ENCODE measurements at places on chromosomes 3 and 15.

GRCh38 chr15:93649691-93650235 is 560.8 kb upstream of the RGMA start:
- DNase-seq = no peak

DNA sequence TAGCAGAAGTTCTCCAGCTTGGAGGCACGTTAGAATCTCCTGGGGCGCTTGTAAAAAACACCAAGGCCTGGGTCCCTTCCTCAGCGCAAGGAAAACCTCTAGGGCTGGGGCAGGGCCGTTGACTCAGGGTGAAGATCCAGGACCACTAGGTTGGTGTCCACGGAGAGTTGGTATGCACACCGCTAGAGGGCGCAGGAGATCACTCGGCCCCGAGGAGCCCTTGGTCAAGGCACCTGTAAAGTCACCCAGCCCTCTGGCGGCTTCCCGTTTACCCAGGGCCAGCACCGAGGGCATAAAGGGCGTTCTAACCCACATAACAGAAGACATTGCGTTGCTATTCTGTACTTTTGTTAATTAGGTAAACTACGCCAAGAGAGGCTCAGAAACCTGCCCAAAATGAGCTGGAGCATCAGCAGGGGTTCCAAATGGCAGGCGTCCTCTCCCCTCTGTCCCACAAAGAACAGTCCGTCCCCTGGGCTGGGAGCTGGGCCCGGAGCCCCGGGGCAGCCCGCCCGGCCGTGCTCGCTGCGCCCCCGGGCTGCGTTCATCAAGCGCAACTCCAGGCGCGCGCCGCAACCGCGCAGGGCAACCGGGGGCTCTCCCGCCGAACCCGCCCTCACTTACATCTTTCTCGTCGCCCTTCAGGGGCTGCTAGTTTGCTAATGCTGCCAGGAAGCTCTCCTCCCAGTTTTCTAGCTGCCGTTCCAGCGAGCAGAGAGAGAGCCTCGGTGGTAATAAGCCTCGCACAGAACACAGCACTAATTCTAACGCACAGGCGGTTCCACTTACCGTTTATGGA is 332.1 kb downstream of the ARRDC4 start:
- DNase-seq = peak; percentile 22

- DNase-seq = no peak
These were observed 1.7 kb upstream of the CCDC50 start for GRCh38 chr3:191327526-191327925.

- DNase-seq = no peak
These were observed 971 bp downstream of the C3orf22 start for GRCh38 chr3:126557761-126558160.

DNA sequence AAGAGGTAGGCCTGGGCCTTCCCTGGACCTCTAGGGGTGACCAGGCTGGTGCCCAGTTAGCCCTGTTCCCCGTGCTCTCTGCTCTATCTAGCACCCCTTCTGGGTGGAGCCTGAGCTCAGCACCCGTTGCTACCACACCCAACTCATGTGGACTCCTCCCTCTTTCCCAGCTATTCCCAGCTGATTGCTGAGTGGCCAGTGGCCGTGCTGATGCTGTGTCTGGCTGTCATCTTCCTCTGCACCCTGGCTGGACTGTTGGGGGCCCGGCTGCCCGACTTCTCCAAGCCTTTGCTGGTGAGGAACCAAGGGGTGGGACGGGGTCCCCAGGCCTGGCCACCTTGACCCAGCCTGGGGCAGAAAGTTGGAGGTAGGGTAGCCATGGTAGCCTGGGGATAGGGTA is 6.2 kb downstream of the DISP2 start:
- DNase-seq = no peak

DNA sequence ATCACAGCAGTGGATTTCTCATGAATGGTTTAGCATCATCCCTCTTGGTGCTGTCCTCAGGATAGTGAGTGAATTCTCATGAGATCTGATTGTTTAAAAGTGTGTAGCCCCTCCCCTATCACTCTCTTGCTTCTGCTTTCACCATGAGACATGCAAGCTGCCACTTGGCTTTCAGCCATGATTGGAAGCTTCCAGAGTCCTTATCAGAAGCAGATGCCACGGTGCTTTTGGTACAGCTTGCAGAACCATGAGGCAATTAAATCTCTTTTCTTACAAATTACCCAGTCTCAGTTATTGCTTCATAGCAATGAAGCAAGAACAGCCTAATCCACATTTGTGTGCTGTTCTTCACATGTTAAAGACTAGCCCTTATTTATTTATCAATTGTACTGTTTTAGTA is 495.2 kb upstream of the EPHA6 start:
- DNase-seq = peak; percentile 8

DNA sequence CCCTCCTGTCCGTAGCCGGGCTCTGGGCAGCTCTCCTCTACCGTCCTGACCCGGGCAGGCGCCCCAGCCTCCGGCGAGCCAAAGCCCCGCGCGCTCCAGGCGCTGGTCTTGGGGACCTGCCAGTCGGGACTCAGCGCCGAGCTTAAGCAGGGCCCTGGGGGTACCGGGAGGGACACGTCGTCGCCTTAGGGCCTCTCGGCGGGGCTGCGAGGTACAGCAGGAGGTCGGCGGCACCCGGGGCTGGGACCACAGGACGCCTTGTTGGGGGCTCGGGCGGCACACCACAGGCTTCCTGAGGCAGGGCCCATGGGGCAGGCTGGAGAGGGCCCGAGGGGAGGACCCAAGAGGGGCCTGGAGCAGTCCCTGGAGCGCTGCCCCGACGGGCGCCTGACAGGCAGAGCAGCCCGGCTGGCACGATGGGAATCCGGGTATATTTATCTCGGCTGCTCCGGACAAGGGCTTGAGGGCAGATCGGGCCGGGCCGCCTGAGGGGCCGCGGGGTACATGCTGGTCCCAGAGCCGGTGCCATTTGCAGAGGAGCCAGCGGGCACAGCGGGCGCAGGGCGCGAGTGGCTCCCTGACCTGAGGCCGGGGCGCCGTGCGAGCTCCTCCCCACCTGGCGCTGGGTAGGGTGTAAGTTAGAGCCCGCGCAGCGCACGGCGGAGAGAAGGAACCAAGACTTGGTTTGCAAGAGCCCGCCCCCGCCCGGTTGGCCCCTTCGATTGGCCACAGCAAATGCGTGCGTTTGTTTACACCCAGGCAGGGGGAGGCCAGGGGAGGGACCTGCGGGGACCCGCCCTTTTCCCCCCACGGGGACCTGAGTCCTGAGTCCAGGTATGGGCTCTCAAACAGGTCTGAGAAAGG is 574 bp downstream of the SLC38A3 start:
- DNase-seq = no peak

All from H4 (cell line).